DMS79 treated with DMSO at 0.1 percent for 48 hours (cell line): ENCODE measurements at places on chromosomes 11 and 22.

- DNase-seq = peak; percentile 51
Observed at GRCh38 chr11:65651589-65652510, 10.9 kb downstream of the RELA start.

DNA sequence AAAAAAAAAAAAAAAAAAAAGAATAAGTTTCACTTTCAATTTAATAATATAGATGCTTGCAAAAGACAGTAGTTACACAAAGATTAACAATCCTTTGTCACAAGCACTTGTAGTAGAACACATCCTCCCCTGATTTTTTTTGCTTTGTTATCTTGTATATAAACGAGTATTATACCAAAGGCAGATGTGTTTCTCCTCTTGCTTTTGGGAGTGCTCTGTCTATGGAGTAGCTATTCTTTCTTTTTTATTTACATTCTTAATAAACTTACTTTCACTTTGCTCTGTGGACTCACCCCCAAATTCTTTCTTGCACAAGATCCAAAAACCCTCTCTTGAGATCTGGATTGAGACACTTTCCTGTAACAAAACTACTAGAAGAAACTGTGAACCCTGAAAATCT, 3.4 kb upstream of the MRPL16 start:
- no peak for DNase-seq

GRCh38 chr22:20117633-20118299, 740 bp upstream of the TRMT2A start:
- no peak for DNase-seq

DNA sequence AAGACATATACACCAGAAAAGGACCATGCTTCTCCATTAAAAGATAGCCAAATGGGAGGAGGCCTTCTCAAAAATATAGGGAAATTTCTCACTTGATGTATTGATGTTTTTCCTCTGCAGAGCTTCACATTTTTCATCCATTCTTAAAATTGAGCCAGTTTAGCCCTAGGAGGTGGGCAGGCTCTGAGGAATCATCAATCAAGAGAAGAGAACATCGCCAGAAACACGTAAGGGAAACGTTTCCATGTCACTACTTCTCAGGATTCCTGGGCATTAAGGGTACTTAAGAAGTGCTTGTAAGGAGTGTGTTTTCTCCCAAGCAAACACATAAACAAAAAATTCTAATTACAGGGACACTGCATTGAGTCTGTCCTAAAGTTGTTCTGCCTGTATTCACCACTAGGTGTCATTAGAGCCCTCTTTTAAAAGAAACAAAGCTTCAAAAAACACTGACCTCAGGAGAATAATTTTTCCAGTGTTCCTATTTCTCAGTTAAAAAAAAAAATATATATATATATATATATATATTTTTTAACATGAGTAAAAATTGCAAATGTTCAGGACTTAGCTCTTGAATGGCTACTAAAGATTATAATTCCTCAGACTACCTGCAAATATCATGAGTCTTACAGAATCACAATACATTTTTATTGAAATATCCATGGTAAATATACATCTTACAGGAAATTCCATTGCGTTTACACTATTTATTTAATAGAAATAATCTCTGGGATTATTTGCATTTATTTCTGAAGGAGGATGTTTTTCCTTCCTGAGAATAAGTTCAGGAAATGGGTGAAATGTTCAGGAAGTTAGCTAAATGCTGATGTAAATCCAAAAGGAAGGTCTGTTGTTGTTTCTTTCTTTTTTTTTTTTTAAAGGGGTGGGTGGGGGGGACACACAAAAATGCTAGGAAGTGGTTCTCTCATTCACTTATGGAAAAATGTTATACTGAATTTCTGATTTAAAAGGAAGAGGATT, 16.0 kb downstream of the FZD4 start:
- DNase-seq = peak; percentile 61

- DNase-seq = no peak
Observed at GRCh38 chr11:95469258-95469657, 238.3 kb upstream of the SESN3 start.
